ENCODE measurements at places on chromosomes 16 and 17.

DNA sequence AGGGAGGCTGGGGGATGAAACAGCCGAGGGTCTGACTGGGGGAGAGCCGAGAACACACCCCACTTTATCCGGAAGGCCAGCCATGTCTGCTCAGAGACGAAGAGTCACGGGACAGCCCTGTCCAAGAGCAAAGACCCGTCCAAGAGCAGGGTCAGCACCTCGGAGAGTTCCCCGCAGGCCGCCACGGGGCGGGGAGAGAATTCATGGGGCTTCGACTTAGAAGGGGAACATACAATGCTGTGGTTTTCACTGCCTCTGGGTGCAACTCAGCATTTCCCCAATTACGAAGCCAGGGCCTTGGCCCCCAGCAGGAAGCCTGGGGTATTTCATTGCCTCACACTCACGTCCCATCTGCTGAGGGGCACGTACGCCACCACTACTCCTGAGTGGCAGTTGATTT lies 59.3 kb downstream of the JPH3 start:
- no peak for DNase-seq

DNA sequence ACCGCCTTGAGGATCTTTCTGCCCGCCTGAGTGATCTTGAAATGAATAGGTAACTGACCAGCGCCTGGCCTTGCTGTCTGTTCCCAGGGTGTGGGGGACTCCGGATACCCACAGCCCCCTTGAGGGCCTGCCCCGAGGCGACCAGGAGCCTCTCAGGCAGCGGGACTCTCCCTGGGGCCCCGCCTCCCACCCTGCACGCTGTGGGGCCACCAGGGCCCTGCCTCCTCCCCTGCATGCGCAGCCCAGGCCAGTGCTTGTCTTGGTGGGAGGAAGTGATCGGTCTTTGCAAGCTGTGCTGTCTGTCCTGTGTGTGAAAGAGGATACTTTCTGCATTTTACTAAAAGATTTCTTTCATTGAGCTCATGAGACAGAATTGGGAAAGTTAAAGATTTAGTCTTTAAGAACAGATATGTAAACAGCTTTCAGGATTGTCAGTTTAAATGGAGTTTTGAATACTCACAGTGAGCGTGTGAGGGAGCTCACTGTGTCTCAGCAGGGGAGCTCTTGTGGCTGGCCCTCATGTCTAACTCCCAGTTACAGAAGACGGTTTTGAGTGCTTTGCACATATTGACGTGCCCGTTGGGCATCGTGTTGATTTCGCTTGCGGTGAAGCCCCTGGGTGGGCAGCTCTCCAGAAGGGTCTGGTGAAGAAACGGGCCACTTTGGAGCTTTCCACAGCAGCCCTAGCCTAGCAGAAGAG lies 36.1 kb upstream of the CAPN15 start:
- DNase-seq, result no peak

DNA sequence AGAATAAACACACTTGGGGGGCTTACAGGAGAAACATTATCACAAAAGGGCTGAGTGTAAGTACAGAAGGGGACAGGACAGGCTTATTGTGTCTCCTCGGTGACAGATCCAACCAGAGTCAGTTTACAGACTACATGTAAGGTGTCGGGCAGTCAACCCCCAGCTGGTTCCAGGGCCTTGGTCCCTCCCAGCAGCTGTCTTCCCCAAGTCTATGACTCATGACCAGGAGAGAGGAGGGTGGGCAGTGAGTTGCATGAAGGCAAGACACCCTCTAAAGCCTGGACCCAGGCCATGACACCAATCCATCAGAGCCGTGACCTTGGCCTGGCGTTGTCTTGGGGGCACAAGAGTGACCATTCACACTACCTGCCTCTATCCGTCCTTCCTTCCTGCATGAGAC lies 276.2 kb upstream of the CCL2 start:
- no peak for DNase-seq

DNA sequence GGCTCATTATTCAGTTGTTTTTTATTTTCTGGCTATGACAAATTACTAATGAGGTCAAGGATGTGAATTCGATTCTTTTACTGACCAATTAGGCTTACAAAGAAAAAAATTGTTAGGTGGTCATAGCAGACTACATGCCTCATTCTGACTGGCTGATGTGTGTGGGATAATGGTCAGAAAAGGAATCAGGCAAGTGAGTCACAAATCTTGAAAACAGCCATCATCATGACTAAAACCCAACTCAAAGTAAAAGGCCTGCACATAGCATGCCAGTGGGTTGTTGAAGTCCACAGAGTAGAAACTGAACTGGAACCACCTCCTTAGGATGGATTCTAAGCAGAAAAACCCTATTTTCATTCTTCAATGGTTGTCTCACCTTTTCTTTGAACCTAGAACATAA lies 8.6 kb downstream of the RPGRIP1L start:
- no peak for DNase-seq

DNA sequence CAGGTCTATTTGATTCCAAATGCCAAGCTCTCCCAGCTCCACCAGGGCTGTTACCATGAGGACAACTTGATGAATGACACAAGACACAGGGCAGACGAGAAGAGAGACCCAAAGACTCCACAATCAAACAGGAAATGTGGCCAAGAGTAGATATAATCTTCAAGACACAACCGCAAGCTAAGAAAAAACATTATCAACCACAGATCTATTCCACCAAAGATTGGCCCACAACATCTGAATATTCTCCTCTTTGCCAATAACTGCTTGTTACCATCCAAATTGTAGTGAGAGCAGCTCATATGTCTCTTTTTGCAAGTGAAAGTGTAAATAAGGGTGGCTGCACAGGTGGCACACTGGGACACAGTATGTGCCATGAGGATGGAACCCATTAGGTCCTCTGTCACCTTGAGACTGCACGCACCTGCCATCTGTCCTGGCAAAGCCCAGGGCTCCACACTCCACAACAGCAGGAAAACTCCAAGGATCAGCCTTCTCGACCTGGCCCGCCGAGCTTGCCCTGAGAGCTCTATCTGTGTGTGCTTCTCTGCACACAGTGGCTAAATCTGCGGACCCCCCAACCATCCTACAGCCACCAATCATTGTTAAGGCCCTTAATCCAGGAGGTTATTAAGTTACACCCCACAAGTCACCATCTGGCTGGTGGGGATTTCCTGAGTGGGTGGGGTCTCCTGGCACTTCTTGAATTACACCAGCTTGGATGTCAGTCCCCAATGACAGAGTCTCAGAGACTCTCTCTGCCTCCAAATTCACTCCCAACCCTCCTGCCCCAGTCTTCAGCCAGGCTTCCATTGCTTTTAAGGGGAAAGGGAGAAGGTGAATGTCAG lies 50.5 kb downstream of the DYNLRB2 start:
- DNase-seq, result no peak

- DNase-seq, result no peak
Observed at GRCh38 chr16:72442385-72443158, 270.6 kb upstream of the PMFBP1 start.

- no peak for DNase-seq
Observed at GRCh38 chr16:17831330-17831729, 360.6 kb upstream of the XYLT1 start.

- peak; percentile 6 for DNase-seq
Observed at GRCh38 chr16:3577302-3577752, at the start of gene NLRC3. Gene NLRC3, minus strand, starts transcription at chr16:3577403. Its CDS starts 12,367 bp downstream, at chr16:3565036.

Data from stimulated activated CD4-positive, alpha-beta T cell treated with anti-CD3 and anti-CD28 coated beads, Interleukin-1b, Interleukin-23, amount 100 ng/mL, for 1 hour (primary cell).